Muscle of back (tissue), 13 donors: ENCODE measurements at places on chromosomes 7 and 10. TPM values are rescaled to one million over a fixed set of nuclear protein-coding genes. Genes with fewer than 3 reads are reported as not detected.

ZNF853 gene
- polyA plus RNA-seq = 11.5 TPM

MMP21 gene
- 0.23 TPM for polyA plus RNA-seq

EVX1 gene
- not detected for polyA plus RNA-seq

VAX1 gene
- not detected for polyA plus RNA-seq

LRRC17 gene
- 46.1 TPM for polyA plus RNA-seq

- no peak for DNase-seq
Measured at GRCh38 chr7:132075515-132075914, 500.8 kb downstream of the PLXNA4 start.

- no peak for DNase-seq
Measured at GRCh38 chr7:6628045-6628444, 9.1 kb upstream of the ZNF316 start.

- no peak for DNase-seq
Measured at GRCh38 chr10:48788554-48788953, 103.9 kb downstream of the WDFY4 start.

- DNase-seq = no peak
Measured at GRCh38 chr7:149772956-149773434, 393 bp downstream of the ZNF467 start.

GRCh38 chr10:121276822-121277221, 321.4 kb downstream of the FGFR2 start:
- DNase-seq = no peak

- no peak for DNase-seq
Measured at GRCh38 chr10:130774871-130775270, 536.6 kb downstream of the TCERG1L start.

DNA sequence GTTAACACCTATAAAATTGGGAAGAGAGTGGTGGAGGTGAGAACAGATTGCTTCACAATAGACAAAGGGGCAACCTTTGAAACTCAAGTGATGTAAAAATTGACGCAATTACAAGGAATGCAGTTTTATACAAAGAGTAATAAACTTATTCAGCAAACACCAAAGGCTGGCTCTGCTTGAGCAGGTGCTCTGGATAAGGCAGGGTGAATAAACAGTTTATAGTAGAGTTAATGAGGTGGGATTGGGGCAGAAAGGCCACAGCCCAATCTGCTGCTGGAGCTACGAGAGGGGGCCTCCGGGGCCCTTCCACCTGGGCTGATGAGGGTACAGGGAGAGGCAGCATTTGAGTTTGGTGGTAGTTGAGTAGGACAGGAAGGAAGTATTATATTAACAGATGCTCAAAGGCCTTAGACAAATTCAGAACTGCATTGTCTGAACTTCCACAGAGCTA, 6.0 kb downstream of the MUC12 start:
- no peak for DNase-seq

- DNase-seq = peak; percentile 45
Measured at GRCh38 chr7:80380957-80381356, 130.9 kb downstream of the GNAT3 start.

- DNase-seq = no peak
Measured at GRCh38 chr10:36504758-36505157, 620.6 kb upstream of the ANKRD30A start.

DNA sequence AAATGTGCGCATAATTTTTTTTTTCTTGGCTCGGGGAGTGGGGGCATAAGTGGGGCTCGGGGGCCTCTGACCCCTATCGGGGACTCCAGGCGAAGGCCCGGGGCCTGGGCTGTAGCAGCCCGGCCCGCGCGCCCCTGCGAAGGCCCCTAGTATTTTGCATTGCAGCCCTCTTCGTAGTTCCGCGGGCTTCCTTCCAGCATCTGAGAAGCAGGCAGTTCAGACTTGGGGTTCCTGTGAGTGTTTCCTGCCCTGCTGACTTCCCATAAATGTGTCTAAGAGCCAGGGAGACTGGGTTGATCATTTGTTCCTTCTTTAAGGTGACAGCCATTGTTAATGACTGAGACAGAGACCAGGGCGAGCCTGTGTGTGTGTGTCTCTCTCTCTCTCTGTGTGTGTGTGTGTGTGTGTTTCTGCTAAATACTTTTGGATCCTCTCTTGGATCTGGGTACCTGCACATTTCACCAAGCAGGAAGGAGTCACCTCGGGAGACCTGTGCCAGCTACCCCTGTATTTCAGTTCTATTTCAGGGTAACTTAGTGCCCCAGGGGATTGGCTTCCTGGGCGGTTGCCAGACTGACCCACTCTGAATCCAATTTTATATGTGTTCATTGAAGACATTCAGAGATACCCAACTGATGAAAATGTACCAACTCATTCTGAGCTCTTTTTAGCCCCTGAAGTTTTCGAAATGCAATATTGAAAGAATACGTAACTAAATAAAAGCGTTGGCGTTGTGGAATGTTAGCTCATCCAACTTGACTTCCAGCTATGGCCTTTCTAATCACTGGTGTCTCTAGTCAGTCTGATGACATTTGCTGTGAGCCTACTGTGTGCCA, 805 bp downstream of the MSRB2 start:
- DNase-seq = peak; percentile 61

DNA sequence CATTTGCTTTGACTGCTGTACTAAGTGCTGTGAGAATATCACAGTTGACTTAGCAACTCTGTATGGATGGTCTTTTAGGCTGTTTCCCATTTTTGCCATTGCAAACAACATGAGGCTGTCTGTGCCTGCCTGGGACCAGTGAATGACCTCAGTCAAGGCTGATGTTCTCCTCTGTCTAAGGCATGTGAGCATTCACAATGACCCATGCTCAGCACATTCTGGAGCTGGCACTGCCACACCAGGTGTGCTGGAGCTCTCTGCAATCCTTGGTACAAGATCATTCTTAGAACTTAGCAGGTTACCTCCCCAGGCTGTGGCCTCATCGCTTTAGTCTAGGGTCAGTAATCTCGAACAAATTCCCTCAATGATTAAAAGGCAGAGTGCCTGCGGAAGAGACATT, 61.9 kb downstream of the SH3PXD2A start:
- DNase-seq = no peak
